NCI-H460 (cell line): ENCODE measurements at places on chromosomes 5 and 9. TPM values are rescaled to one million over a fixed set of nuclear protein-coding genes. Genes with fewer than 3 reads are reported as not detected.

GRCh38 chr9:130837002-130837511 lies 2.0 kb downstream of the ABL1 start:
- peak; percentile 44 for DNase-seq

- no peak for DNase-seq
Measured at GRCh38 chr5:31720811-31721345, 81.9 kb downstream of the PDZD2 start.

- DNase-seq = no peak
Measured at GRCh38 chr5:31680528-31680927, 41.6 kb downstream of the PDZD2 start.

DNA sequence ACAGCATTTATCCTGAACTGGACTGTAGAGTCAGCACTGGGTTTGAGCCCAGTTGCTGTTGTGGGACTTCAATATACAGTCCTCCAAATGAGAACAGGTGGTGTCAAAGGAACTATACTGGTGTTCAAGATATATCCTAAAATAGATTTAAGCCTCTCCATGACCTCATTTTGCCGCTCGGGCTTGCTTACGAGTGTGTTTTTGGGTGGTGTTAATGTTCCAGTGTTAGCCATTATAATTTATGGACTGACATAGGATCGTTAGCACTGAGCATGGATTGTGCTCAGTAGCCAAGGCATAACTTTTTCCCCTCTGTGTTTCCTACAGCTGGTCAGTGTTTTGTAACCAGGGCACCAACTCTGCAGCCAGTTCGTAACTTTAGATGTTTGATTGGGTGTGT lies 306.6 kb downstream of the SPATA31D1 start:
- no peak for DNase-seq

DNA sequence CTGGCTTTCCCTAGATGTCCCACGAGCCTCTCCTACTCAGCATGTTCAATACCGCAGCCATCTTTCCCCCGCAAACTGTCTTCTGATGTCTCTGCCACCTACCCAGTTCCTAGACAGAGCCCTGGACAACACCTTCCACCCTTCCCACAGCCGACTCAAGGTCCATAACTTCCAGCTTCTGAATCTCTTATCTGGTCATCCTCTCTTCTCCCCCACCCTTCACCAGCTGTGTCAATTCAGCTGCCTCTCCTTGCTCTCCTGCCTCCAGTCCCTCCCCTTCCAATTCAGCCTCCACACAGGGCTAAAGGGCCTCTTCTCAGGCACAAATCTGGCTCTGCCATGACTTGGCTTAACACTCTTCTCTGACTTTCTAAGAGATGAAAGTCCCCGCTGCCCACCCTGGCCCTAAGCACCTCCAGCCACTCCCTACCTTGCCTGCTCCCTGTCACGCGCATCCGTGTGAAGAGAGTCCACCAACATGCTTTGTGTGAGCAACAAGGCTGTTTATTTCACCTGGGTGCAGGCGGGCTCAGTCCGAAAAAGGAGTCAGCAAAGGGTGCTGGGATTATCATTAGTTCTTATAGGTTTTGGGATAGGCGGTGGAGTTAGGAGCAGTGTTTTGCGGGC lies 25.2 kb downstream of the AQP7 start:
- DNase-seq = no peak

GRCh38 chr9:128026773-128027541 lies 40.2 kb downstream of the NAIF1 start:
- DNase-seq = no peak

DNA sequence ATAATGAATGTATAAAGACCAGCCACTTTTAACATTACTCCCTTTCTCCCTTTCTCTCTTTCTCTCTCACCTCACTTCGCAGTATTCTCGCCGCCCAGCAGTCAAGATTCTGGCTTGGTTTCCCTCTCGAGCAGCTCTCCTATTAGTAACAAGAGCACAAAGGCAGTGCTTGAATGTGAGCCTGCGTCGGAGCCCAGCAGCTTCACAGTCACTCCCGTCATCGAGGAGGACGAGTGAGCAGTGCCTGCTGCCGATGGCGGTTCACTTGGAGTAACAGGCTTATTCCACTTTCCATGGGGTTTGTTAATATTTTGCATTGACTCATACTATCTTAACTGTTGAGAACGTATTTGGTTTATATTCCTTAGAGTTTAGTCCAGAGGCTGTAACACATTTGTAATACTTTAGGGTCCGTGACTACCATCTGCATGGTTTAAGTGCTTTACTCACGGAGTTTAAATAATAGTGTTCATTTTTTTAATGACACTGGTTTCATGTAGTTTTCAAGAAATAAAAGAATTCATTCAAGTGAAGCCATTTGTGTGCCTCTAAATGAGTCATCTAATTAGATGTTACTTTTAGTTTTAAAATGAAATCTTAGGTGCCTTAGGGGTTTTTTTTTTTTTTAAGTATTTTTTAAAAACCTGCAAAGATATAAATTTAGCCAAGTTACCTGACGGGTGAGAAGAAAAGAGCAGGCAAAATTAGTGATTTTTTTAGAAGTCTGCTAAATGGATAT lies 8.4 kb upstream of the DMRT3 start:
- DNase-seq = peak; percentile 26

- DNase-seq = peak; percentile 55
Measured at GRCh38 chr5:16489322-16489791, 23.8 kb upstream of the ZNF622 start.

- DNase-seq = peak; percentile 5
Measured at GRCh38 chr9:23821375-23822181, 4.5 kb downstream of the ELAVL2 start.

DNA sequence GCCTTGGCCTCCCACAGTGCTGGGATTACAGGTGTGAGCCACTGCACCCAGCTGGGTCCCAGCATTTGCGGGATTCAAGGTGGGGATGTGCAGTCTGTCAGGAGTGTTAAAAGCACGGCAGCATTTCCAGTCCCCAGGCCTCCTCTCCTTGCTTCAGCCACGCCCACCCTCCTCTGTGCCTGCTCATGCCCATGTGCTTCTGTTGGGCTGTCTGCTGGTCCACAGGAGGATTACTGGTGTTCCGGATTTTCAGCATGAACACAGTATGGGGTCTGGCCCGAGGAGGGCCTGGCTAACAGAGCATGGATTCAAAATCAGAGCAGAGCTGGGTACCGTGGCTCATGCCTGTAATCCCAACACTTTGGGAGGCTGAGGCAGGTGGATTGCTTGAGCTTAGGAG lies 5.5 kb downstream of the ARRDC1 start:
- DNase-seq = no peak

DNA sequence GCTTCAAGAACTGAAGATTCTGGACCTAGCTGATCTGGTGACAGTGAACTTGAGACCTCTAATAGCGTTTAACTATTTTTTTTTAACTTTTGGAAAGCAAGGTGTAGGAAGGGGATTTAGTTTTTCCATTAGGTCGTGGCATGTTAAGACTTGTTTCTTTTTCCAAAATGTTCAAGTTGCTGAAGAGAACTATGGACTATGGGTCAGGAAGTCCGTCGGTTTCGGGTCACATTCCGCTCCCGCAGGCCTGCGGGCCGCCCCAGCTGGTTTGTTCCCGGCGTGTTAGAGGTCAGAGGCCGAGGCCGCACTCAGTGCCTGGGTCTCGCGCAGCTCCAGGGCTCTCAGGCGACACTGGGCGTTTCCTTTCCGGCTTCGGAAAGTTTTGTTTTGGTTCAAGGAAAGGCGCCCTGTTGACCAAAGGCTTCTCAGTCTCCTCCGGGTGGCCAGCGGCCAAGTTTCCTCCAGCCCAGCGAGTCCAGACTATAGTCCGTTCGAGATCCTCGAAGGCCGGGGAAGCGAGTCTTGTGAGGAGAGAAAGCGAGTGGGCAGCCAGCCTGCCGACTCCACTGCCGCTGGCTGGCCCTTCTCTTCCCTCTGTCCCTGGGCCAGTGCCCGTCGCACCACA lies 586 bp upstream of the FCHO2 start:
- no peak for DNase-seq

- DNase-seq = no peak
Measured at GRCh38 chr9:18129809-18130334, 344.1 kb upstream of the ADAMTSL1 start.

DNA sequence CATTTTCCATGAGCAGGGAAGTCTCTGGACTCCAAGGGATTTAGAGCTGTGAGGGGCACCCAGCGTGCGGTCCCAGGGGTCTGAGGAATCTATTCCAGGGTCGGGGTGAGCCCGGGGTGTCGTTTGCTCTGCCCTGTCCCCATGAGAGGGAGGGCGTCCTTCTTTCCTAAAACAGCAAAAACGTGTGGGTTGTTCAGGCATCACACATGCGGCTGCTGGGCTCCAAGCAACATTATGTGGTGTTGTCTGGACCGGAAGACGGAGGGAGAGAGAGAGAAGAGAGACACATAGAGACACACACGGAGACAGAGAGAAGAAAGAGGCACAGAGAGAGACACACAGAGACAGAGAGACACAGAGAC lies 42.7 kb upstream of the COL5A1 start:
- DNase-seq = no peak

DNA sequence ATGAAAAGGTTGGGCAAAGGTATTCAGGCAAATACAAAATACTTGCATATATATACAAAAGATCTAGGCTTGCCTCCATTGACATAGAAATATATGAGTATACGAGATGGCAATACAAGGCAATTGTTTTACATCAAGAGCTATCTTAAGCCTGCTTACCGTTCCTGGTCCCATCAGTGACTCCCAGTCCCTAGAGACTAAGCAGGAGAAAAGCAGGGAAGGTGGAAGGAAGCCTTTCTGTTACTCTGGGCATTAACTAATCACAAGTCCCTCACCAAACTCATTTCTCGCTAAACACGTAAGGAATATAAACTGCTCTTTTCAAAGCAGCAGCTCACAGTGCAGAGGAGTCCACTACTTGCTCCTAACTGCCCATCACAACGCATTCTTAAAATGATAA lies 125.2 kb downstream of the ZNF608 start:
- no peak for DNase-seq

DNA sequence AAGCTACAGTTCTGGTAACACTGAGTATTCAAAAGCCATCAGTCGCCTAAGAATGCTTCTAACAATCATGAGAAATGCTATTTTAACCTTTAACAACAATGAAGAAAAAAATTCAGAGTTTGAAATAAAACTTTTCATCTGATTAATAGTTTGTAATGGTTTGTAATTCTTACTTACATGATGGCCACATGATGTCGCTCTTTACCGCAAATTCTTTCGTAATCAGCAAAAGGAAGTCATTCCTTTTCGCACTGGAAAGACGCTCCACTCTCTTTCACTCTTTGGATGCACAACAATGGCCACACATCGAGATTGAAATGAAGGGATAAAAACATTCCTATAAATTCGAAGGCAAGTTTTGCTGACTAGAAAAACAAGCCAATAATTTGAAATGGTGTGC lies at the start of gene PCDHA7:
TSS of gene PCDHA7 (plus strand) at position 277 of the 400 bp plus-strand sequence. CDS start at position 392, 115 bp downstream.
- peak; percentile 26 for DNase-seq

DNA sequence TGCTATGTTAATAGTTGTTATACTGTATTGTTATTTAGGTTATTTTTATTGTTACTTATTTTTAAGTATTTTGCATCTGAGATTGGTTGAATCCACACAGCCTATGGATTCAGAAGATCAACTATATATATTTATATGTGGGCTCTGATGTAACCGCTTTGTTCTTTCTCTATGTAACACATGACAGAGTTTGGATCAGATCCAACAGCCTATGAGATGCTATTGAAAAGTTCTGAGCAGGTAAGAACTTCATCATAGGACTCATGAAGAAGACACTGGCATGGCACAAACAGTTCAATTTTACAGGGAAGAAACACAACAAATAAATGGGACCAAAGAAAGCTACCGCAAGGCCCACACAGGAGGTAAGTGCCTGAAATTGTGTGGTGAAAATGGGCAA lies 93.4 kb downstream of the GNAQ start:
- no peak for DNase-seq

DNA sequence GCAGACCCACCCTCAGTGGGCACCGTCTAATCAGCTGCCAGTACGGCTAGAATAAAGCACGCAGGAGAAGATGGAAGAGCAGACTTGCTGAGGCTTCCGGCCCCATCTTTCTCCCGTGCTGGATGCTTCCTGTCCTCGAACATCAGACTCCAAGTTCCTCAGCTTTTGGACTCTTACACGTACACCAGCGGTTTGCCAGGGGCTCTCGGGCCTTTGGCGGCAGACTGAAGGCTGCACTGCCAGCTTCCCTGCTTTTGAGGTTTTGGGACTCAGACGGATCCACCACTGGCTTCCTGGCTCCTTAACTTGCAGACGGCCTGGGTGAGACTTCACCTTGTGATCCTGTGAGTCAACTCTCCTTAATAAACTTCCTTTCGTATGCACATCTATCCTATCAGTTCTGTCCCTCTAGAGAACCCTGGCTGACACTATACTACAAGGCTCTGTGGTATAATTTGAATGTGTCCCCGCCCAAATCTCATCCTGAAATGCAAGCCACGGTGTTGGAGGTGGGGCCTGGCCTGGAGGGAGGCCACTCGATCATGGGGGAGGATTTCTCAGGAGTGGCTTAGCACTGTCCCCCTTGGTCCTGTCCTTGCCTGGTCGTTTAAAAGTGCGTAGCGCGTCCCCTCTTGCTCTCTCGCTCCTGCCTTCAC lies 31.1 kb upstream of the NRARP start:
- DNase-seq = no peak

DNA sequence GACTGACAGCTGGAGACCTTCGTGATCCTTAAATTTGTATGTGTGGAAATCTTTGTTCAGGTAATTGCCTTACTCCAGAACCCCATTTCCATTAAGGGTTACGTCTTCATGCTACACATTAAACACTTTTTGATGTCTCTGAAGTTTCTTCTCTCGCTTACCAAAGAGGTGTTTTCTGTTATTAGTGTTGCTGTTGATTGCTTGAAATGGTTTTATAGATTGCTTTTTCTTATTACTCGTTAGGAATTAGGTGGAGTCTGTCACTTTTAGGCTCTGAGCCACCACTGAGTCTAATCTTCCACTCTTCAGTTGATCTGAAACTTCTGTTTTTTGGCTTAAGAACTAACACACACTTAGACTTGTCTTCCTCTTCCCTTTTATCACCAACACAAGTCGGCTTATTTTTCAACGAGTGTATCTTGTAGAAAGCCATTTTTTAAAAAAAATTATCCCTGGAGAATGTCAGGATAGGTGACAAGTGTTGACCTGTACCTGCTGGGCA lies 62.2 kb upstream of the PPARGC1B start:
- no peak for DNase-seq

GRCh38 chr9:105676351-105676923 lies 14.2 kb downstream of the TAL2 start:
- no peak for DNase-seq

DNA sequence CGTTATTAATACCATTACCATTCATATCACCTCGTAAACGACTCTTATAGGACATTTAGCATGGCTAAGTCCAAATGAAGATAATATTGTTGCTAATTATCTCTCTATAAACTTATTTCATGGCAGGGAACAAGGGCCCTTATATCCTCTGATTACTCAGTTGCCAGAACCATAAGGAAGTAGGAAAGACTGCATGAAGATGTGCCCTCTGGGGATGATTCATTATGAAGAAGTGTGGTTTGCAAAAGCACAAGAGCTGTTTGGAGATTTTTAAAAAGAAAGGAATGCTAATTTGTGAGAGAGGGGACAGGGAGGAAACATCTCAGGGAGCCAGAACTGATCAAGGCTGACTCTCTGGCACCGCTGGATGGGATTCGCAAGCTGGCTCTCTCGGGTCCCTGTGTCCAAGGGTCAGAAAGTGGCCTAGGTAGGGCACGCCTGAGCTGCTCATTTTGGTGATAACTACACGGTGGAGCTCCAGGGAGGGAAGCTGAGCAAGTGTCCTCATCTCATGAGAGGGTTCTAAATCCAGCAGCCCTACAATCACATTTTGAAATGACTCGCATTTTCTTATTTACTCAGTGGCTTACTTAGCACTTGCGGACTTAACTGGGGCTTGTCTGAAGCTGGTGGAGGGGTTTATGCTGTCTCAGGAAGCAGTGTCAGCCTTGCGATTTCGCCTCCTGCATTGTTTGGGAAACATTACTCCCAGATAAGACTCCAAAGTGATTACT lies 136.8 kb downstream of the C5orf15 start:
- no peak for DNase-seq

PCDHA1 gene
- total RNA-seq = 0.07 and 0.12 TPM in 2 replicates

MAMDC2 gene
- total RNA-seq = not detected in 2 replicates

ADRB2 gene
- 0.07 and 0.12 TPM in 2 replicates for total RNA-seq

DBH gene
- total RNA-seq = not detected in 2 replicates
